ENCODE measurements at places on chromosomes 7 and 10.

DNA sequence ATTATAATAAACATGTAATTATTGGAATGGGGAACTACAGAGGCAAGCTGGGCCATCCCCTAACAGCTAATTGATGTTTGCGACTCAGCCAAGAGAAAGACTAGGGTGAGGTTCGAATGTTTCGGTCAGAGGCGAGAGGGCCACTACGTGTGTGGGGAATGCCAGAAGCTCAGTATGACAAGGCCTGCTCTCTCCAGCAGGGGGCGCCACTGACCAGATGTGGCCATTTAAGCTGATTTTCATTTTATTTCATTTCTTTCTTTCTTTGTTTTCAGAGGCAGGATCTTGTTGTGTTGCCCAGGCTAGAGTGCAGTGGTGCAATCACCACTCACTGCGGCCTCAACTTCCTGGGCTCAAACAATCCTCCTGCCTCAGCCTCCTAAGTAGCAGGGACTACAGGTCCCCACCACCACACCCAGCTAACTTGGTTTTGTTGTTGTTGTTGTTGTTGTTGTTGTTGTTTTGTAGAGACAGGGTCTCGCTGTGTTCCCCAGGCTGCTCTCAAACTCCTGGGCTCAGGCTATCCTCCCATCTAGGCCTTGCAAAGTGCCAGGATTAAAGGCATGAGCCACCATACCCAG, 38.1 kb downstream of the TMEM130 start:
- DNase-seq, result no peak

DNA sequence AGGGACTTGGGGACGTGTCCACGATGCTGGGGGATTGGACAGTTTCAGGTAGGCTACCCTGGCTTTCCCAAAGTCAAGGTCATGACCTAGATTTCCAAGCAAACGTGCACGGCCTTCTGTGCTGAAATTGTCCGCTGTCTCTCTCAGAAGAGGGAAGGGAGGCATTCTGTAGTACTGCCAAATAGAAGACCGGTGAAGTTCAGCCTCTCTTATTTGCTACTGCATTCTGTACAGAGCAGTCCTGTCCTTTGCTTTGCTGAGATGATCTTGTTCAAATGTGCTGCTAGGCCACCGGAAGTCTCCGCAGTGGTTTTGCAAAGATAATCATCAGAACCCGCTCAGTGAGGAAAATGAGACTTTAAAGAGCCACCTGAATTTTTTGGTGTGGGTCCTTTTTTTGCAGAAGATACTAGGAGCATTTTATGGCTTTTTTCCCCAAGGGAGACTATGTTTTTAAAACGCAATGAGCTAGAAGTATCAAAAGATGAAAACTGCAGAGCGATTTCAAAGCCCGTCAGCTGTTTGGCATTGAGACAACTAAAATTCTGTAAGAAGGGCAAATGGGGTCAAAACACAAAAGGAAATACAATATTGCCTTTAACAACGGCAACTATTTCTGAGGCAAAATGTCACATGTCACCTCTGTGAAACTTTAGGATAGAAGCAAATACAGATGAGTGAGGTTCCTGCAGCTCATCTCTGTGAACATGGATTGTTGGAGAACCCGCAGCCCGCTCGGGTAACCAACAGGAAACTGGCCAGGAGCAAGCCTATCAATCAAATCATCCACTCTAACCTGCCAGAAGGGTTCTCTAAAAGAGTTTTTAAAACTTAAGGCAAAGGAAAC, 1.3 kb upstream of the NMT2 start:
- DNase-seq, result no peak

GRCh38 chr10:107434854-107435253, 270.3 kb upstream of the SORCS1 start:
- no peak for DNase-seq

GRCh38 chr7:40015790-40016296, 65.8 kb downstream of the CDK13 start:
- DNase-seq, result no peak

- no peak for DNase-seq
Measured at GRCh38 chr7:5594616-5595544, 171.2 kb upstream of the TNRC18 start.

- DNase-seq, result peak; percentile 94
Measured at GRCh38 chr7:155344618-155345433, 47.1 kb downstream of the INSIG1 start.

DNA sequence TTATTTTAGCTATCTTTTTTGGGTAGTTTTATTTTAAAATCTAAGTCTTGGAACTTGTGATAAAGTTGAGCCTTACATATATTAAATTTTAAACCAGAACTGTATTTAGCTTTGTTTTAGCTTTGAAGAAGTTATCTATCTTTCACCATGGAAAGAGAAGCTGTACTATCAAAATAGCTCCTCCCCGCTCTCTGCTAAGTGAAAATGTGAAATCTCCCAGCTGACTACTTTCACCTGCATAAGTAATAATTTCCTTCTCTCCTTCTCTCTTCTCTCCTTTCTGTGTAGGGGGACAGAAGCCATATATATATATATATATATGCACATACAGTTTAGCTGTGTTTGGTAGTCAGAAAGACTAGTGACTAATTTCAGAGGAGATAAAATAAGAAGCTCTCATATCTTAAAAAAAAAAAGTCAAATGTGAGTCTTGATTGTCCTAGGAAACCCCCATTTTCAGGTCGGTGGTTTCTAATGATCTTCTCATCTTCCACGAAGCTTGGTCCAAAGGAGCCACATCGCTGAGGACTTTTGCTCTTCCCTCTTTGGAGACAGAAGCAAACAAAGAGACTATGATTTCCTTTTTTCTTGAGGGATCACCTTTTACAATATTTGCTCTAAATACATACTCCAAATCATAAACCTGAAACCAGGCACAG, 30.6 kb upstream of the GDI2 start:
- no peak for DNase-seq

GRCh38 chr10:34319197-34319846, 495.8 kb downstream of the PARD3 start:
- DNase-seq, result no peak

DNA sequence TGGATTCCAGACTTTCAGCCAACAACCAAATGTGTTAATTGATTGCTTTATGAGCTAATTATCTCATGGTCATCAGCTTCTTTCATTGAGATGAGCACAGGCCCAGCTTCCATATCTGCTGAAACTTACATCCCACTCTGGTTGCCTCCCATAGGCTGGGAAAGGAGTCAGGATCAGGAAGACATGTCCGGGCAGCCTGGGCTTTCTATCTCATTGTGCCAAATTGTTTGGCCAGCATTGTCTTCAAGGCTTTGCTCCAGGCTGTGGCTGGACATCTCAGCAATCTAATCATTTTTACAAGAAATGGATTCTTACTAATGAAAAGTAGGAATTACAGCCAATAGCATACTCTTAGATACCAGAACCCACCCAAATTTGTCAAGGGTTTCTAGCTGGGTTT, 295.2 kb downstream of the CXCL12 start:
- no peak for DNase-seq

DNA sequence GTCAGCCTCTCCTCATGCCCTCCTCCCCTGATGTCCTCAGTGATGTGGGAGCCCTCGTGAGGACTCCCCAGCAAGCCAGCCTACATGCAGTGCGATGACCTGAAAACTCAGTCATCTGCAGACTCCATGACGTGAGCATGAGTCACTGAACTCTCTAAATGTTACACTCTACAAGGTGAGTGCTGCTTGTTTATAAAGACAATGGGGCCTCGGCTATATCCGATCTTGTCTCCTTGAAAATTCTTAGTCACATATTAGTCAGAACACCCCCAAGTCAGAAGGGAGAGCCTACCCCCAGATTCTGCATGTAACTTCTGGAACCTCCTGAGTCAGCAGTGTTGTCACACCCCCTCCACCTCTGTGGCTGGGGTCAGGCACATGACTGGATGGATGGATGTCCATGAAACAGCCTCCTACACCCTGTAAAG, 673.8 kb downstream of the INHBA start:
- no peak for DNase-seq

DNA sequence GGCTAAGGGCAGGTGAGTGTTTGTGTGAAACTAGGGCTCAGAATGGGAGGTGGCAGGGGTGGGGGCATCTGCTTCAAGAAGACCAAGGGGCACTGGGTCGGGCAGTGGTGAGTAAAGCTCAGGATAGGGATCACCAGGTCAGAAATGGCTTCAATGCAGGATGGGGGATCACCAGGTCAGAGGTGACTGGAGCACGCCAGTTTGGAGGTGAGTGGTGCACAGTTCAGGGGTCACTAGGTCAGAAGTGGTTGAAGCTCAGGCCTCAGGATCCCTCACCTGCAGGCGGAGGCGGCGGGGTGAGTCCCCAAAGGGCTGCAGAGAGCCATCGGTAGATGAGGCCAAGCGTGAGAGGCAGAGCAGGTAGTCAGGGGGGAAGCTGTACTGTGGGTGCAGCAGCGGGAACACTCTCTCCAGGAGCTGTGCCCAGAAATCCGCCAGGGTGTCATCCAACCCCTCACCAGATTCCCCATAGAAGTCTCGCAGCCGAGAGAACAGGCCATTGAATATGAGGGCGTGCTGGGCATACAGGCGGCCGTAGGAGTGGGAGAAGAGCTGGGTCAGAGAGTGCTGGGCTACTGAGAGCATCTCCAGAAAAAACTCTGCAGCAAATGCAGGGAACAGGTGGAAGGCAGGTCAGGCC, 1.8 kb downstream of the GPC2 start:
- DNase-seq, result no peak

DNA sequence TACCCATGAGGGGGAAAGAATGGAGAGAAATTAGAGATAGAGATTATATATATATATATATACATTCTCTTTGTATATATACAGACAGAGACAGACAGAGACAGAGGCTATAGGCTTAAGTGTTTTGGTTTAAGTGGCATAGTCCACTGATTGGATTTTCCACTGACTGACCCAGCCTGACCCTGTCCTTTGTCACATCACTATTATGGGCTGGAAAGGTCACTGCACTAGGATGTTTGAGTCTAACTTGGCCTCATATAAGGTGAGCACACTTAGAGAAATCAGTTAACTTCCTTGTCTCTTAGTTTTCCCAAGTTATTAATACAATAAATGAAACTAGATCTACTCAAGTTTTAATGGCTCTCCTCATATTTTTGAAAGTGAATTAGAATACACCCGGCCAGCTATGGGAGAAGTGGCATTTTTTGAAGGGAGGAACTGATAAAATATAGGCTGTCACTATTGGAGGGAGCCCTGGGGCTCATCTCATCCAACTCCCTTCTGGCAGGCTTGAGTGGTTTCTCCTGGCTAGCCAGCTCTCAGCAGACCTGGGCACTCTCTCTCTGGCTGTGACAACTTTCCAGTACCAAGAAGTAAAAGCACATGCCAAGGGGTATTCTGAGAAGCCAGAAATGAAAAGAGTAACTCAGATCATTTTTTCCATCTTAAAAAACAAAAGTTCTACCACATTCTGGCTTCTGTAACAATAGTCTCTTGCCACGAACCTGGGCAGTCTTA, 455.6 kb upstream of the ANKRD30A start:
- DNase-seq, result no peak

DNA sequence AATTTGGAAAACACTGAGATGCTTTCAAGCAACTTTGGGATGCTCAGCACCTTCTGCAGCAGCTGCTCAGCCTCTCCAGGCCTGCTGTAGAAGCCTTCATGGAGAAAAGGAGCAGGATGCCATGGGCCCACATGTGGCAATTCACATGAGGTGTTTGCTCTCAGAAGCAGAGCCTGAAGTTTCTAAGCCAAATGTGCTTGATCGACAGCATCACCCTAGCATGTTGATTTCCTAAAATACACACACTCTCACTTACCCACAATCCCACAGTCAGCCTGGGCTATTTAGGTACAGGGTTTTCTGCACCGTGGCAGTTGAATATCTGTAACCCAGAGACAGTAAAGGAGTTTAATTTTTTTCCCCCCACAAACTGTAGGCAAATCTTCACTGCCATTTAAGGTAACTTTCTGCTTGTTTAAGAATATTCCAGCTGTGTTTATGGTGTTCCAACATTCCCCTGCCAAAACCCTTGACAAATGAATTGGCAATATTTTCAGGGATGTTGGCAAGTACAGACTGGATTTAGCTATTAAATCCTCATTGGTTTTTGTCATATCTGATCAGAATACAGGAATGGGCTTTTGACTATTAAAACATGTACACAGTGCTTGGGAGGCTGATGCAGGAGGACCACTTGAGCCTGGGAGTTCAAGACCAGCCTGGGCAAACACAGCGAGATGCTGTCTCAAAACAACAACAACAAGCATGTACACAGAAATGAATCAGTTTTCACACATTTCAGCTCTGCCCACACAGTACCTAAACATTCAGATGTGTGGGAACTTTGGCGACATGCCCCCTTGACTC, 244.2 kb downstream of the CELF2 start:
- DNase-seq, result no peak

- no peak for DNase-seq
Measured at GRCh38 chr10:60513281-60513680, 123.6 kb upstream of the ANK3 start.

GRCh38 chr7:158765020-158765419, 60.4 kb upstream of the NCAPG2 start:
- no peak for DNase-seq

- DNase-seq, result no peak
Measured at GRCh38 chr7:23529262-23529859, 2.4 kb downstream of the TRA2A start.

- DNase-seq, result peak; percentile 64
Measured at GRCh38 chr10:96229568-96230030, 41.8 kb downstream of the BLNK start.

DNA sequence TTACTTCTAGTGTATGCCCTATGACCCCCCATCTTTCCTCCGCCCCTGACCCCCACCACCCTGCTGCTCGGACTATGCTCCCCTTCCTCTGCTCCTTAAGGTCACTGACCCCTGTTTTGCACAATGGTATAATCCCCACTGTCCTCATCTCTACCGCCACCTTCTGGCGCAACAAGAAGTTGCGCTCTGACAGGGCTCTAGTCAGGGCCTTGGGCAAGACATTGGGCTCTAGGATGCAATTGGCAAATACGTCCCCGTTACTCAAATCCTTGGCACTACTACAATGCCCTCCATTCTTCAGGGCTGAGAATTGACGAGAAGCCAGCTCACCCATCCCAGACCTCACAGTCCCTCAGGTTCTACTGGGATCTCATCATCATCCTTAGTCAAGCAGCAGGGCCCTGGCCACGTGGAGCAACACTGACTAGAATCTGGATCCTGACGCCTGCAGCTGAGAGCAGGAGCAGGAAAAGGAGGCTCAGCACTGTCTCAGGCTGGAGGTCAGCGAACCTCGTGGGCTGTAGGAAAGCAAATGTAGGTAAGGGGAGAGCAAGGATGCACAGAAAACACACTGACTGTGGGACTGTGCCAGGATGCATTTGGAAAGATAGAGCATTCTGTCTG, 10.6 kb downstream of the LRIT2 start:
- DNase-seq, result no peak

- no peak for DNase-seq
Measured at GRCh38 chr10:95976362-95977229, 66.8 kb upstream of the CCNJ start.

GRCh38 chr10:132475086-132475485, 62.5 kb upstream of the INPP5A start:
- DNase-seq, result no peak

GRCh38 chr7:122831436-122831835, 54.8 kb downstream of the CADPS2 start:
- no peak for DNase-seq
